NCI-H524 (cell line): ENCODE measurements at places on chromosomes 1 and 21.

DNA sequence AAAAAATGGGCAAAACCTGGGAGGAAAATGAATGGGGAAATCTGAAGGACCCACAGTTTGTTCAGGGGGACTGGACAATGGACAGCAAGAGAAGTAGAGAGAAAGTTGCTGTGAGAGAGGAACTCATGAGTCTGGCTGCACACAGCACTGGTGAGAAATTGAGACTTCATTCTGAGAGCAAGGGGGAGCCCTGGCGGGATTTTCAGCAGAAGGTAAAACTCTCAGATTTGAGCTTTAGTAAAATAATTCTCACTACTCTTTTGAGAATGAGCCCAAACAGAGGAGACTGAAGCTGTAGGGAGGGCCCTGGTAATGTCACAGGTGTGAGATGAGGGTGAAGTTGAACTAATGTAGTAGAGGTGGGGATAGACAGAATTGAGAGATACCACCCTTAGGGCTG is 438.6 kb downstream of the OMA1 start:
- no peak for DNase-seq

- no peak for DNase-seq
These were observed 71.0 kb downstream of the SIPA1L2 start for GRCh38 chr1:232558954-232559353.

DNA sequence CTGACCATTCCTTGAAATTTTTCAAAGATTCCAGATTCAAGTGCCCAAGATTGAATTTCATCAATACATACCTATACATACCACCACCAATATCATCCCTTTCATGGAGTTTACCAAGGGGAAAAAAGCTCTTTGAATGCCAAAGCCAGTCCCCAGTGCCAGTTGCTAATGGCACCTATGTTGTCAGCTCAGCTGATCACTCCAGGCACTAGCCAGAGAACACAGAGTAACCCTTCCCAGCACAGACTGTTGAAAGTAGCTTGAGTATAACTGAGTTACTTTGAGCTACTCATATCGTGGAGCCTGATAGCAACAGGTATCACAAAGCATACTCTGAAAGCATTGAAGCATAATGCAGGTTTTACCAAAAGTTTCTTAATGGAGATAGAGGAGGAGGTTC is 133.9 kb upstream of the NFIA start:
- DNase-seq = no peak

DNA sequence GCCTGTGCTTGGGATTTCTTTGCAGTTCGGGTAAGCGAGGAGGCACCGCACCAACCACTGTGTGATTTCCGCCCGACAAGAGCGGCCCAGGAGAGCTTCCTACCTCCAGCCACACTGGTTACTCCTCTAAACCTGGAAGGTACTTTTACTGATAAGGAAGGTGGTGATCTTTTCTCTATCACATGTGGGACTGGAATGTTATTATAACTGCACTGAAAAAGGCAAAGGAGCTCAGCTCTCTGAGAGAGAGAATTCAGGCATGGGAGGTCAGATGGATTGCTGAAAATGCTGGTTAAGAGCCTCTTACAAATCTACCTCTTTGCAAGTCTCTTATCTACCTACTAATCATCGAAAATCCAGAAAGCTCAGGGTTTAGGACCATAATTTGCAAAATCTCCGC is 7.7 kb upstream of the KCNE1 start:
- DNase-seq = no peak
